ENCODE measurements at places on chromosomes 5 and 9. TPM values are rescaled to one million over a fixed set of nuclear protein-coding genes. Genes with fewer than 3 reads are reported as not detected.

The MCC gene
- total RNA-seq, result 29.4 TPM

The FOXD4L4 gene
- 0.32 TPM for total RNA-seq

The CDC20B gene
- total RNA-seq, result not detected

The CCDC152 gene
- total RNA-seq, result 0.88 TPM

The CD180 gene
- 0.98 TPM for total RNA-seq

The SLC23A1 gene
- not detected for total RNA-seq

The TRMT10B gene
- 11.1 TPM for total RNA-seq

The RNF183 gene
- total RNA-seq, result 3.5 TPM

The FST gene
- 7.6 TPM for total RNA-seq

Data from breast epithelium (tissue), 4 donors.